Smooth muscle cell of trachea (primary cell): ENCODE measurements at places on chromosomes 2 and 18. TPM values are rescaled to one million over a fixed set of nuclear protein-coding genes. Genes with fewer than 3 reads are reported as not detected.

Gene FOXD4L1
- total RNA-seq: 0.15 and 0.17 TPM in 2 replicates

Gene FEV
- total RNA-seq: under 0.01 TPM in 1 of 2 replicates, not detected in the other

Gene HYCC2
- 8.3 and 12.8 TPM in 2 replicates for total RNA-seq

Gene CENPO
- total RNA-seq: 5.6 and 25.9 TPM in 2 replicates

Gene MAP3K19
- not detected in 2 replicates for total RNA-seq

Gene SPP2
- not detected in 2 replicates for total RNA-seq
